ENCODE measurements at places on chromosomes 6 and 20.

- no peak for DNase-seq
Measured at GRCh38 chr20:46273717-46274116, 34.6 kb downstream of the CDH22 start.

GRCh38 chr20:54605319-54605718 is 129.9 kb downstream of the DOK5 start:
- no peak for DNase-seq

DNA sequence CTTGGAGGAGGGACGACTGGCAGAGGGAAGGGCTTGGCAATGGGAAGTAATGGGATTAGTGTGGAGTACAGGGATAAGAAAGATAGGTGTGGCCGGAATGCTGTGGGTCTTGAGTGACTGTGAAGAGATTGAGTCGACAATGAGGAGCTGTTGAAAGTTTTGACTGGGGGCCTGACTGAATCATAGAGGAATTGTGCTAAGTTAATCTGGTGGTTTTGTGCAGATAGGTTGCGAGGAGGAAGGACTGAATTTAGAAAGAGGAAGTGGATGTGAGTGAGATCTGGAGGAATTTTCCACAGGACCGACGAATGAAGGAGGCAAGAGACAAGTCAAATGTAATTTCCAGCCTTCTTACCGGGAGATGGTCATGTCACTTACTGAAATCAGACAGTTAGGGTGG is 143.9 kb upstream of the RALGAPA2 start:
- no peak for DNase-seq

DNA sequence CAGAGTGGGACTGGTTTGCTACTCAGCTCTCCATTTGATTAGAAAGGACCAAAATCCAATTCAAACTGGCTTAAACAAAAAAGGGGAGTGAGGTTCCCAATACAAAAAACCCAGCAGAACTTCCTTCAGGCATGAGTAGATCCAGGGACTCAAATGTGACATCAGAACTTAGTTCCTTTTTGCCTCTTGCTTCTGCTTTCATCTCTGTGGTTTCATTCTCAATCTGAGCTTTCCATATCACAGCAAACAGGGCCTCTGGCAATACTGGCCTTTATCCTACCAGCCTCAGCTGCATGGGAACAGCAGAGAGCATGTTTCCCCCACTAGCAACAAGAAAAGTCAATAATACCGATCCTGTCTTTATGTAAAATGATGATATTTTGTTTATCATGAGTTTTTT is 28.6 kb upstream of the PRELID3B start:
- no peak for DNase-seq

GRCh38 chr6:110573136-110573535 is 96.7 kb upstream of the SLC22A16 start:
- DNase-seq, result no peak

- no peak for DNase-seq
Measured at GRCh38 chr6:7496266-7496875, 45.1 kb upstream of the DSP start.

- no peak for DNase-seq
Measured at GRCh38 chr6:7542065-7542873, 798 bp downstream of the DSP start.

- DNase-seq, result no peak
Measured at GRCh38 chr6:133610227-133610840, 278.6 kb upstream of the TCF21 start.

GRCh38 chr6:149545258-149545753 is 537 bp downstream of the PPIL4 start:
- DNase-seq, result peak; percentile 42

DNA sequence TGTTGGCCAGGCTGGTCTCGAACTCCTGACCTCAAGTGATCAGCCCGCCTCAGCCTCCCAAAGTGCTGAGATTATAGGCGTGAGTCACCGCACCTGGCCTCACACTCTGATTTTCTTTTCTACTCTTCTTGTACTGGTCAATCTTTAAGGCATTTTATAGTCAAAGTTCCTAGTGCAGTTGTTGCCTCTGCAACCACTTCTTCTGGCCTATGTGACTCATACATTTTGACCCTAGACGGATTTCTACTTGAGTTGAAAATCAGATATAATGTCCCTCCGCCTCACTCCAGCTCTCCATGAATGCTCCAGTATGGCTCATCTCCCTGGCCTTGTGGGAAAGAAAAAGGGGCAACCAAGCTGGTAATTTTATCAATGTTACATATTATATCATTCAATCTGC is 42.4 kb downstream of the TNFRSF21 start:
- no peak for DNase-seq

GRCh38 chr6:34378470-34378869 is 14.0 kb downstream of the NUDT3 start:
- no peak for DNase-seq

GRCh38 chr6:147904416-147904815 is 395.9 kb downstream of the SAMD5 start:
- no peak for DNase-seq

Data from uterus (tissue), 4 donors.